ENCODE measurements at places on chromosomes 2 and 18. TPM values are rescaled to one million over a fixed set of nuclear protein-coding genes. Genes with fewer than 3 reads are reported as not detected.

The TNFRSF11A gene
- total RNA-seq = 5.4 TPM

The GCG gene
- total RNA-seq = 1.7 TPM

GRCh38 chr2:128557831-128558241 lies 239.2 kb upstream of the HS6ST1 start:
- no peak for DNase-seq

GRCh38 chr2:177289824-177290628 lies 25.5 kb upstream of the NFE2L2 start:
- DNase-seq = no peak

DNA sequence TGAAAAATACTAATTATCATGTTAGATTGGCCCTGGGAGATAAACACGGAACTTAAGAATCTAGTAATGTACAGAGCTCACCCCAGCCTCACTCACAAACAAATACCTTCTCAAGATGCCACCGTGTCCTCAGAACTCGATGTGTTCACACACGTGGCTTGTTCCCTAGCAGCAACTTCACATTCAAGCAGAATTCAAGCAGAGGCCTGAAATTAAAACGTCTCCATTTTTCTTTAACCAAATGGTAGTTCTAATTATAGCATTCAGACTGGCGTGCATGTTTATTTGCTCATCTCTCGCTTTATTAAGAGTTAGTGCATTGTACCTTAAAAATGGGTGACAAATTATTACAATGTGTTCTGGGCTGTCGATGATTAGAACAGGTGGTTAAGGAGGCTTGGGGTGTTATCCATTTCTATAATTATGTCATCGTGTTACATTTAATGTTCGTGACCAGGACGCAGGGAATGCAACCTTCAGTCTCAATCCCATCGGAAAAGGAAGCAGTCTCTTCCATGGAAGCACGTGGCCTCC lies 57.3 kb upstream of the SLC66A3 start:
- no peak for DNase-seq

DNA sequence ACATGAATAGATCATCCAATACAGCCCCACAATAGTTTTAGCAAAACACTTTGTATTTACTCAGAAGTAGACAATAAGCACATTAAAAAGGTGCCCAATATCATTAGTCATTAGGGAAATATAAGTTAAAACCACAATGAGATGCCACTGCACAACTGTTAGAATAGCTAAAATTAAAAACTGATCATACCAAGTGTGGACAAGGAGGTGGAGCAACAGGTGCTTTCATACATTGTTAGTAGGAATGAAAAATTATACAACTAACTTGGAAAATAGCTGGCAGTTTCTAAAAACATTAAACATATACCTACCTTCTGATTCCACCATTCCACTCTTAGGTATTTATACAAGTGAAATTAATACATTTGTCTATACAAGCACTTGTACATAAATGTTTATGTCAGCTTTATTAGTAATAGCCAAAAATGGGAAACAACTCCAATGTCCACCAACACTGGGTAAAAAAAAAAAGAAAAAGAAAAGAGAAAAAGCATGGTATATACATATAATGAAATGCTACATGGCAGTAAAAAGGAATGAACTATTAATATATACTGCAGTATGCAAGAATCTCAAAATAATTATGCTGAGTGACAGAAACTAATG lies 27.6 kb upstream of the UBE2E3 start:
- DNase-seq = no peak

DNA sequence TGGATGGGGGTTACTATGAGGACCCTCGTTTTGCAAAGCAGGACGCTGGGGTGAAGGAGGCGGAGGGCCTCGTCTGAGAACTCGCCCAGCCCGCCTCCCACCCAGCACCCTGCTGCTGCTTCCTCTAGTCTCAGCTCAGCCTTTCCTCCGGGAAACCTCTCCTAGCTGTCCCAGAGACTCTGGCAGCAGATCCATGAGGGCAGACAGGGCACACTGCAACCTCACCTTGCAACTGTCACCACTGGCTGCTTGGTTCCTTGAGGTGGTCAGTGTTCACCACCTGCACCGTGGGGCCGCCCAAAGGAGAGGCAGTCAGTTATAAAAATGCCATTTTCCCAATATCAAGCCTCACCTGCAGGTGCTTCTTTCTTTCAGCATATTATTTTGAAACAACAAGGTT lies 45.6 kb downstream of the PARD6G start:
- DNase-seq = no peak

- no peak for DNase-seq
Observed at GRCh38 chr2:104638859-104639202, 215.1 kb upstream of the POU3F3 start.

GRCh38 chr2:176088048-176088936 lies 4.2 kb upstream of the HOXD13 start:
- DNase-seq = no peak

- peak; percentile 7 for DNase-seq
Observed at GRCh38 chr2:175251425-175252041, 70.0 kb upstream of the ATP5MC3 start.

GRCh38 chr2:219467736-219468075 lies 31.0 kb upstream of the GMPPA start:
- DNase-seq = no peak

DNA sequence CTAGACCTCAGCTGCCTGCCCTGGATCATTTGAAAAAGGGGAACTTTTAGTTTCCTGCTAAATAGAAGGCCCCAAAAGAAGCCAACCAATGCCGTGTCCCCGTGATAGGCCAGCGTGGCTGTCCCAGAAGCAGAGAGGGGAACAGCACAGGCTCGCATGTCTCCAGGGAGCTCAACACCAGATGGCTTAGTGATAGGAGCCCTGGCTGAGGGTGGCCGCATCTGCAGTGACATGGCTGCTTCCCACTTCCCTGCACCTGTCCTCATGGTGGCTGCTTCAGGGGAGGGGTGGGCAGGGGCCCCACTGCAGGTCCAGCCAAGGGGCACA lies 79.6 kb downstream of the MBP start:
- no peak for DNase-seq

The RGPD4 gene
- 0.19 TPM for total RNA-seq
